Globus pallidus (tissue), 1 donor: ENCODE measurements at places on chromosomes 5 and 9.
A peak's percentile ranks its signal among the peaks of the same experiment; 100 is the strongest.

- DNase-seq, result no peak
Measured at GRCh38 chr5:73282923-73283322, 109.9 kb downstream of the TMEM174 start.

DNA sequence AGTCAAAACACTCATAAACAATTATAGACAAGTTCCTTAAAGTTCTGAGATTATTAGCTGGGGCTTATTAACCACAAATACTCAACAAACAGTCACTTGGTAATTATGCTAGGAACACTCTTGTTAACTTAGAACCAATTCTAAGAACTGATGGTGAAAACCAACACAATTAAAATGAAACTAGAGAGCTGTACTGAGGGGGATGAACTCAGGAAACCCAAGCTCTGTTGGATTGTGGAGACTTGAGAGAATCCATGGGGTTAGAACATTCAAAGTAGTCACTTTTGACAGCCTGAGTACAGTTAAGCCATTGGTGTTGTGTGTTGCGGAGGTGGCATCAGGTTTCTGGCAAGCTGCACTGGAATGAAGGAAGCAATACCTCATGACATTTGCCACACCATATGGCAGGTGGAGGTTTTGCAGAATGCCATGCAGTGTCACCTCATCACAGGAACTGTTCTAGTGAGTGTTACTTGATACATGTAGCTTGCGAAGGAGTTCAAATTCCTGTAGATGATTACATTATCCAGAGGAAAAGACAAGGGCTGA lies 480.9 kb upstream of the CD180 start:
- DNase-seq, result no peak

DNA sequence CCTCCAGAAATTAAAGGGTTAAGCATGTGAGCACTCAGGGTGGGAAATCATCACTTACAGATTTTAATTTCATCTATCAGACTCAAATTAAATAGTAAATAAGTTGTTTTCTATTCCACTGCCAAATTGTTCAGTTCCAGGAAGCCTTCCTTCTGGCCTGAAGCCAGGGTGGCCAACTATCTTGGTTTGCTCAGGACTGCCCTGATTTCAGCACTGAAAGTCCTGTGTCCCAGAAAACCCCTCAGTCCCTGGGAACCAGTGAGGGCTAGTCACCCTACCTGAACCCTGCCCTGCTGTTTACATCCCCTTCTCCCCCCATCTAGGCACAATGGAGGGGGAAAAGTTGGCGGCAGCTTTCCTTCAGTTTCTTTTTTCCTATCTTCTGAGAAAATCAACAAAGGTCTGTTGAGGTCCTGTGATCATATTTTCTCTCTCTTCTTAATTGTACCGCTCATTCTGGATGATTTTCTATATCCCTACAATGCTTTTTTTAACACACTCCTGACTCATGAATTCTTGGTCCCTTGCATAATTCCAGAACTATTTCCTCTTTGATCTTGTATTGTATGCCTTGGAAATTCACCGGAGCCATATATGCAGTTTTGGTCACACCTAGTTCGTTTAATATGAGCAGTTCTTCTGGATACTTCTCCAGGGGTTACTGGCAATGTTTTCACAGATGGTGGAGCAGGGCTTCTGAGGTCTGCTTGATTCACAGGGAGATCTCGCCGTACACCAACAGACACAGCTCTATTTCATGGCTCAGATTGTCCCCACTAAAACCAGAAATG lies 103.8 kb downstream of the MAP1B start:
- DNase-seq, result no peak

DNA sequence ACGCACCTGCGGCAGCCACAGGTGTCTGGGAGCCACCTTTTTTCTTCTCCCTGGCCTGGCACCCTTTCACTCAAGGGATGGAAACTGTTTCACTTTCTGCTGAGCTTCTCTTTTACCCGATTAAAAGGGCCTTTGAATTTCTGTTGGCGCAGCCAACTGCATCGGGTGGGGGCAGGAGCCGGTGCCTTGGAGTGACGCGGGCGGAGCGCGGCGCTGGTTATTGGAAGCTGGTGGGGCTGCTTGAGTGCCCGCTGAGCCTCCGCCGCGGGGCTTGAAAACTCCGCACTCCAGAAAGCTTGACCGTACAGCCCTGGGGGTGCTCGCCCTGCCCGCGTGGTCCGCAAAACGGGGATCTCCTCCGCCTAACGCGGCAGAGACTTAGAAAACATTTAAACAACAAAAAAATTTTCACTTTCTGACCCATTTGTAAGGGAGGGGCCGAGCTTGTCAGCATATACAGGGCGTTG lies 52.0 kb upstream of the TJP2 start:
- peak; percentile 89 for DNase-seq

DNA sequence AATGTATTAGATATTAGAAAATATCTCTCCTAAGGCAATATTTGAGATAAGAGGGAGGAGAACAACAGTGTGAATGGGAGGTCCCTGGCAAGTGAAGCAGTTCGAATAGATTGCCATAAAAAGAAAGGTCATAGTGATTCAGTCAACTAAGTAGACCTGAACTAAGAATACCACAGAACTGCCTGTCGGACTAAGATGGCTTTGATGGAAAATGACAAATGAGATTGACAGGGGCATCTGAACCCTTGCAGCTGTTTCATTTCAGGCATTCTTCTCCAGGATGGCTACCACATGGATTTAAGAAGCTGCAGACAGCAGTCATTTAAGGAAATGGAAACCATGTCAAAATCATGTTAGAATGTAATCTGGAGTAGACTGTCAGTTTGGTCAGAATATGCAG lies 308.4 kb upstream of the MEF2C start:
- DNase-seq, result no peak

GRCh38 chr5:99176186-99176585 lies 247.4 kb upstream of the CHD1 start:
- DNase-seq, result no peak

- no peak for DNase-seq
Measured at GRCh38 chr5:176750144-176750543, 60.2 kb upstream of the UNC5A start.

GRCh38 chr9:68705531-68706362 lies 707 bp downstream of the PIP5K1B start:
- DNase-seq, result no peak

DNA sequence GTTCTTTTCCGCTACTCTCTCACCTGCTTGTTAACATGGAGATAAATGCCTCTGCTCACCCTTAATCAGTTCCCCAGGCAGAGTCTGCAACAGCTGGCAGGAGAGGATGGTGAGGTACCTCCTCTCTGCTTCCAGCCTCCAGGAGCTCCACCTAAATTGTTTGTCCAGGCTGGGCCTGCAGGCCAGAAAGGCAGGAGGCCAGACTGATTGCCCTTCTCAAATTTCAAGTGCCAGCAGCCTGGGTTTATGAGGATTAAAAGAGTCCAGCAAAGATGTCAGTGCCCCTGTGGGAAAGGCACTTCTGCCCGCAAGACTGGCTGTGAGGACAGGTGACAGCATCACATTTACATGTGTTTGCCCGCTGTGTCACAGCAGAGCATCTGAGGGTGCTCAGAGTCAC lies 19.8 kb downstream of the CORO2A start:
- DNase-seq, result no peak

GRCh38 chr9:134425812-134426211 lies 99.6 kb downstream of the RXRA start:
- no peak for DNase-seq

- DNase-seq, result no peak
Measured at GRCh38 chr9:745761-746380, 95.6 kb upstream of the DMRT1 start.

GRCh38 chr9:136185596-136186366 lies 19.1 kb downstream of the LHX3 start:
- no peak for DNase-seq

DNA sequence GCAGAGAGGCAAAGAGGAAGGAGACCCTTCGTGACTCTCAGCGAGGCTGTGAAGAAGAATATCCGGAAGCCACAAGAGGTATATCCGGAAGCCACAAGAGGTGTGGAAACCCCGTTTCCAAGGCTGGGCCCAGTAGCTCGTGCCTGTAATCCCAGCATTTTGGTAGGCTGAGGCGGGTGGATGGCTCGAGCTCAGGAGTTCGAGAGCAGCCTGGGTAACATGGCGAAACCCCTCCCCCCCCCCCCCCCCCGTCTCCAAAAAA lies 612 bp upstream of the BBLN start:
- no peak for DNase-seq

DNA sequence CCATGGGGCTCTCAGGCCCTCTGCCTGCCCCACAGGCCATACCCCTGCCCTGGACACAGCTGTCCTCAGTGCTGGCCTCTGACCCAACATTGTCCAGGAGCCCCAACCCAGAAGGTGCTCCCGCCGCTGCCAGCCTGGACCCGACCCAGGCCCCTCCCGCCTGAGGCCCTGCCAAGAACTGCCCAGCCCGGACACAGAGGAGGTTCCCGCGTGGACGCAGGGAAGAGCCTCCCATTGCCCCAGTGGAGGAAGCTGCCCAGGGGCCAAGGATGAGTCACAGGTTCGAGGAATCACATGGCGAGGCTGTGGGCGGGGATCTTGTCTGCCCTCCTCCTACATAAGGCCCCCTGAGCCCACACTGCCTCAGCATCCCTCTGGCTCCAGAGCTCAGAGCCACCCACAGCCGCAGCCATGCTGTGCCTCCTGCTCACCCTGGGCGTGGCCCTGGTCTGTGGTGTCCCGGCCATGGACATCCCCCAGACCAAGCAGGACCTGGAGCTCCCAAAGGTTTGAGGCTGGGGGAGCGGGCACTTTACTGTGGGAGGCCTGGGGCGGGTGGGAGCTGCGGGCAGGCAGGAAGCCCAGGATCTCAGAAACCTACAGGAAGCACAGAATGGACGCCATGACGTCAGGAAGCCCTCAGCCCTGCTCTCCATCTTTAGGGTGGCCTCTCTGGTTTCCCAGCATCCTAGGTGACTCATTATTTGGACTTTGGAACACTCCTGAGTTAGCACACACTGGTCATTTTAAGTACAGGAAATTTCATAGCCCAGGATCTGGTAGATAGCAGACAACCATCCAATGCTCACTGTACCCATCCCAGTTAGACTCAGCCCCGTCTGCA lies at the start of gene PAEP:
PAEP (plus strand) TSS at position 366 of the 844 bp plus-strand sequence.
- no peak for DNase-seq

DNA sequence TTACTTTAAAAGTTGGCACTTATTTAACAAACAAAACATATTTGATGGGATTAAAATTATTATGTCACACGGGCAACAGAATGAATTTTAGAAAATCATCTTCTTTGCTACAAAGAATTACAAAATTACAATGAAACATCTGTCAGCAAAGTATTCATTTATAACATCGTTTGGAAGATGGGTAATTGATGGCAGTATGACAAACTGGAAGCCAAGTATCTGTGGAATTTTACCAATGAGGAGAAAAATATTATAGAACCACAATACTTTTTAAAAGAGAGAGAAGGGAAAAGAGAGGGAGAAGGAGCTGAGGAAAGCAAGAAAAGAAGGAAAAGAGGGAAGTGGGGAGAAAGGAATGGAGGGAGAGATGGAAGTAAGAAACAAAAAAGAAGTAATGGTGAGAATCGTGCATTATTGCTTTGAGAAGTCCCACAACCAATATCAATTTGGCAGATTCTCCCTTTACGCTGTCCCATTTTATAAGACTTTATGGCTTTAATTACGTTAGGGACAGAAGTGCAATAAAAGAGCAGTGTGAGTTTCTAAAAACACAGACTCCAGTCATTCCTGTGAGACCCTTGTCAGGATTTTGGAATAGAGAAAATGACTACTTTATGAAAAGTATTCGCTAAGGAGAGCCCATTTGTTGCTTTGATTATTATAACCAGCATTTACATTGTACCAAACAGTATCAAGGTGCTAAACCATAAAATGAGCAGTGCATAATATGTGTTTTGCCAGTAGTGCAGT lies 76.7 kb downstream of the LURAP1L start:
- DNase-seq, result no peak

DNA sequence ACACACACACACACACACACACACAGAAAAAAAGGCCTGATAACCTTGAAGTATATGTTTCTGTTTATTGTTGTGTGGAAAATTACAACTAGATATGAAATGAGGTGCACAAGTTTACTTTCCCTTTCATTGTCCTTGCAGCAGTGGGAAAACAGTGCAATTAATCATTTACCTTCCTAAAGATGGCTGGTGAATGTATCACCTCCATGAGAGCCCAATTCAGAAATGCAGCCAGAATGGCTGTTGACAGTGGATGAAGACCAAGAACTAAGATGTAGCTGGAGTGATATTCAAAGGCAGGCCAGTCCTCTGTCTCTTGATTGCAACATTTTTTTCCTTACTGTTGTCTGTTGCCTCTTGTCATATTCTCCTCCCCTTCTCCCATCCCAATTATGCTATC lies 49.6 kb upstream of the EIF4EBP3 start:
- no peak for DNase-seq

DNA sequence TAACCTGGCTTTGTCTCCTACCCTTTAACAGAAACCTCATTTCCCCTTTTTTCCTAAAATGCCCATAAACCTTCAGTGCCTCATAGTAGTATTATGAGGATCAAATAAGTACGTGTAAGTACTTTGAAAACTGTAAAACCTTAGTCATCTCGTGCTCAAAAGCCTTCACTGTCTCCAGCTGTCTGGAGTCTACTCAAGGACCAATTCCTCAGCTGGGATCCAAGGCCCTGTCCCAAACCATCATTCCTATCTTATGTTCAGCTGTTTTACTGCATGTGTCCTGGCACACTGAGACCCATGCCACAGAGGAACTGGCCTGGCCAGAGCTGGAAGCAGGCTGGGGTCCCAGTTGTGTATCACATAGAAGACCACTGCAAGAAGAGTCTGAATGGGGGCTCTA lies 15.9 kb downstream of the ADAMTSL1 start:
- no peak for DNase-seq

GRCh38 chr5:167967494-167968177 lies 323.8 kb upstream of the WWC1 start:
- no peak for DNase-seq

DNA sequence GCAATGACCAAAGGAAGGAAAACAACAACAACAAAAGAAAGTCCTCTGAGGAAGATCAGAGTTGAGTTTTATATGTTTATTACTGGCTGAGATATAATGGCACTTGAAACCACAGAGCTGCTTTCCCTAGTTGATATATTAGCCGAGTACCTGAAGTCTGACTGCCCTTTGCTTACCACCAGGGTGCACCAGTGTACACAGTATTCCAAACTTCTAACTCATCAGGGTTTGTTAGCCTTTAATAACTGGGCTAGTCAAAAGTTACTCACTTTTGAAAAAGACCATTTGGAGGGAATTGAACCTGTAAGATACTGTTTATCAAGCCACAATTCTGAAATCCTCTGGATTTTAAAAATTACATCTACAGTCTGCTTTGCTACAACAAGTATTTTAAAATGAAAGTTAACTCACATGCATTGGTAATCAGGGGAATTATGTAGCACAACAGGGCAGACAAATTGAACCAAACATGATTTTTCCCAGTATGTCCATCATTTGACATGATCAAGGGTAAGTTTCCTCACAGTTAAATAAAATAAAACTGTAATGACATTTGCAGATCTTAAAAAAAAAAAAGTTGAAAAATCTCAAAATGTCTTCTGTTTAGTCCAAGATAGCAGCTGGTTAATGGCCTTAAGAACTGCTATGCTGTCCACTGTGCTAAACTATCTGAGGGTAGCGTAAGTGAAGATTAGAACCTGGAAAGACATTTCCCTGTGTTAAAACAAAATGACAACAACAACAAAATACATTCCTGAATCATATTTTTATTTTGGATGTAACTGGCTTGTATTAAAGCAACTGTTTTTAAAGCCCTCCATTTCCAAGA lies 57.3 kb upstream of the C6 start:
- DNase-seq, result peak; percentile 77

- no peak for DNase-seq
Measured at GRCh38 chr5:7755958-7756357, 95.0 kb downstream of the CFAP90 start.
